ENCODE measurements at places on chromosomes 4 and X.
A peak's percentile ranks its signal among the peaks of the same experiment; 100 is the strongest.

DNA sequence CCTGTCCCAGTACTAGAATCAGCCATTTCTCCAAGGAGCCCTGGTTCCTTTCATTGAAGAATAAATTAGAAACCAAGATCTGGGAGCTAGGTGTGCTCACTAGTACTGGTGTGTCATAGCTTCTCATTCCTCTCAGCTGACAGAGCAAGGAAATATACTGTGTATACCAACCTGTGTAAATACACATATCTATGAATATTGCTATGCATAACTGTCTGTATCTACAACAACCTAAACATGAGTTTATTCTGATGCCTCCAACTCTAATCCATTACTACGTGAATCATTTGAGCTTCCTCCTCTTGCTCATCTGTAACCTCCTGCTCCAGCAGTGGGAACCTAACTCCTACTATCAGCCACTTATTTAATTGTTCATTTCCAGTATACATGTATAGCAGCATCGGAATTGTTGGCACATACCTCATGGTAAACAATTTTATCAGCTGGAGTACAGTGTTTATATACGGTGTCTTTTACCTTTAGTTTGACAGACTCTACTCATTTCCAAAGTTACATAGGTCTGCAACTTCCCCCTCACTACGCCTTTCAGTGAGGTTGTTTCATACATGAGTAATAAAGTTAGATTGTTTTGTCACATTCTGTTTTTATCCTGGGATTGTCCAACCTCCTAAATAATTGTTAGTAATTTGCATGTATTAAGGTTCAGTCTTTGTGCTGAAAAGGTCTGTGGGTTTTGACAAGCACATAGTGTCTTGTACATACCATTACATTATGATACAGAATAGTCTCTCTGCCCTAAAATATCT, 7.1 kb upstream of the SCRG1 start:
- DNase-seq, result no peak

GRCh38 chr4:94571715-94572114, 120.0 kb downstream of the PDLIM5 start:
- no peak for DNase-seq

GRCh38 chrX:9681422-9681821, 84.2 kb downstream of the GPR143 start:
- no peak for DNase-seq

- no peak for DNase-seq
Observed at GRCh38 chr4:88791274-88791673, 93.6 kb upstream of the NAP1L5 start.

GRCh38 chrX:152843852-152844251, 13.0 kb downstream of the NSDHL start:
- DNase-seq, result no peak

DNA sequence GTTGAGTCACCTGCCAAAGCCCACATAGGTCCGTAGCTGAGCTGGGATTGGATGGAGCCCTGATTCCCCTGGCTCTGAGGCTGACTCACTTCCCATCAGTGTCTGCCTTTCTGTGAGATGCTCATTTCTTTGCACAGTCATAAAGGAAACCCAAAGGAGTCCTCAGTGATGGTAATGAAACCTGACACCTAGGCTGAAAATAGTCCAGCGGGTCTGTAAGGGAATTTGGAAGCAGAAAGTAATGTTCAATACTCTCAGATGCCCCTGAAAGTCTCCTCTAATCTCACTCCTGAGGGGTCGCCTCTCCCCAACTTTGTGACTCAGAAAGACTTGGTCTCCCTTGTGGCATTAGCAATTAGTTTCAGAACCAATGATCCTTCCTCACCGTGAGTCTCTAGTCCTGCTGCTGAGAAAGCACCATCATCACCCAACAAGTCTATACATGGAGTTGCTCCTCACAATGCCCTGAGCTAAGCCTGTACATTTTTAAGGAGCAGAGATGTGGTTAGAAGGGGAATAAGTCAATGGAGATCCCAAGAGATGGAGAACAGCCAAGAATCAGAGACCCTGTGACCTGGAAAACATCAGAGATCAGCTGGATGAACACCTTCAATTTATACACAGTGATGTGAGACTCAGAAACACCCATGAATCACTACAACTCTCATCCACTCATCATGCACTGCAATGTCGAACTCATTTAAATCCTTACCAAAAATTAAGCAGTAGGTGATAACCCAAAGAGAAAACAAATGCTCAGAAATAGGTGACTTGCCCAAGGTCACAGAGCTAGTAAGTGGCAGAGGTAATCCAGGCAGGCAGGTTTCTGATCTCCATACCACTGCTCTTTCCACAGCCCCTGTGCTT, 219.0 kb upstream of the CPEB2 start:
- DNase-seq, result peak; percentile 19

- no peak for DNase-seq
Observed at GRCh38 chrX:69036674-69037573, 128.3 kb downstream of the PJA1 start.

- no peak for DNase-seq
Observed at GRCh38 chr4:134337574-134337973, 136.0 kb upstream of the PABPC4L start.

DNA sequence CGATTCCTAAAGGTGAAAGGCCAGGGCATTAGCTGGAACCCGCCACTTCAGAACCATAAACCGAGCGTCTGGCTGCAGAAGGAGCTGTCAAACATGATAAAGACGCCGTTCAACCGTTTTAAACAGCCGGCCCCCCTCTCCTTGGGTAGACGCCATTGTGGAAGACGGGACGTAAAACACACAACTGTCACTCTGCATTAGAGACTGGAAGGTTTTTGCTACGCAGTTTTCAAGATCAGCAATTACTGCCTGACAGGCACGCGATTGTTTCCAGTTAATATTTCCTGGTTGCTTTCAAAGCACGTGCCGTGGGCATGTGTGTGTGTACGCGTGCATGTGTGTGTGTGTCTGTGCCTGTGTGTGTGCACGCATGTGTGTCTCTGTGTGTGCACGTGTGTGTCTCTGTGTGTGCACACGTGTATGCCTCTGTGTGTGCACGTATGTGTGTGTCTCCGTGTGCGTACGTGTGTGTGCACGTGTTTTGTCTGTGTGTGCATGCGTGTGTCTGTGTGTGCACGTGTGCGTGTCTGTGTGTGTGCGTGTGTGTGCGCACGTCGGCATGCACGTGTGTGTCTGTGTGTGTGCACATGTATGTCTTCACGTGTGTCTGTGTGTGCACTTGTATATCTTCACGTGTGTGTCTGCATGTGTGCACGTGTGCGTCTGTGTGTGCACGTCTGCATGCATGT, 48.8 kb downstream of the SHOX start:
- DNase-seq, result no peak

- DNase-seq, result no peak
Observed at GRCh38 chr4:151672996-151673395, 87.8 kb downstream of the GATB start.

- DNase-seq, result no peak
Observed at GRCh38 chr4:148926276-148927260, 484.4 kb upstream of the NR3C2 start.

- no peak for DNase-seq
Observed at GRCh38 chrX:132118358-132118757, 9.5 kb downstream of the FRMD7 start.

DNA sequence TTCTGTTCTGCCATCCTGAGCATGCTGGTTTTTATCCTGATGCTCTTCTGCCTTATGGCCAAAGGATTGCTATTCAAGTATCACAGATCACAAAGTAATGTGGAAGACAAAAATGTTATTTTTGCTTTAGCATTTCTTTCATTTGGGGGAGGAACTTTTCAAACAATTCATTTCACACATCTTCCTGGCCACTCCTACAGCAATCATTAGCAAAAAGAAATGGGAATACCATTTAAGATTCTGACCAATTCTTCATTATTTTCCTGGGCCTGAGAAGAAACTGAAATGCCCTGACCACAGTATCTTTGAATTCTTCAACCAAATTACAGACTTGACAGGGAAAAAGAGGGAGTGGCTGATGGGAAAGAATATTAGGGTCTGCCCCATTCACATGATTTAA, 38.0 kb upstream of the GRID2 start:
- no peak for DNase-seq

GRCh38 chrX:82711457-82711856, 796.6 kb upstream of the POU3F4 start:
- DNase-seq, result no peak
